Pulmonary artery endothelial cell (primary cell): ENCODE measurements at places on chromosomes 11 and 22. TPM values are rescaled to one million over a fixed set of nuclear protein-coding genes. Genes with fewer than 3 reads are reported as not detected.

GRCh38 chr11:62752994-62753735 is 795 bp downstream of the ZBTB3 start:
- DNase-seq = no peak

GRCh38 chr11:27996066-27996465 is 111.9 kb downstream of the KIF18A start:
- DNase-seq = no peak

DNA sequence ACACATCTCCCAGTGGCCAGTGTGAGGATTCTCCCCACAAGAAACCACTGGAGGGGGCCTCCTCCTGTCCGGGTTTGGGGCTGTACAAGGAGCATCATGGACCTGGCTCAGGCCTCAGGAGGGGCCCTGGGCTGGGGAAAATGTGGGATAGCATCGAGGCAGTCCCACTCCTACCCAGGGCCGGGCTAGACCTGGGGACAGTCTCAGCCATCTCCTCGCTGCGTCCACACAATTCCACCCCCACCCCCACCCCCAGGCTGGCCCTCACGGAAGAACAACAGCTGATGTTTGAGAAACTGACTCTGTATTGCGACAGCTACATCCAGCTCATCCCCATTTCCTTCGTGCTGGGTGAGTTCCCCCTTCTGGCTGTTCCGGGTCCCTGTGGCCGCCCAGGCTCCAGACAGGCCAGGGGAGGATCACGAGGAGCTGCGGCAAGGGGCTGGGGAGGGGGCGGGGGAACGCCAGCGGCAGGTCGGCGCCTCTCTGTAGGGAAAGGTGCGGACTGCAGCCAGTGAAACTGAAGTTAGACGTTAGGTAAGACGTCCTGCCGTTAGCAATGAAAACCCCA is 4.8 kb downstream of the BEST1 start:
- DNase-seq = no peak

GRCh38 chr11:65129649-65130441 is 4.5 kb downstream of the SYVN1 start:
- DNase-seq = no peak

DNA sequence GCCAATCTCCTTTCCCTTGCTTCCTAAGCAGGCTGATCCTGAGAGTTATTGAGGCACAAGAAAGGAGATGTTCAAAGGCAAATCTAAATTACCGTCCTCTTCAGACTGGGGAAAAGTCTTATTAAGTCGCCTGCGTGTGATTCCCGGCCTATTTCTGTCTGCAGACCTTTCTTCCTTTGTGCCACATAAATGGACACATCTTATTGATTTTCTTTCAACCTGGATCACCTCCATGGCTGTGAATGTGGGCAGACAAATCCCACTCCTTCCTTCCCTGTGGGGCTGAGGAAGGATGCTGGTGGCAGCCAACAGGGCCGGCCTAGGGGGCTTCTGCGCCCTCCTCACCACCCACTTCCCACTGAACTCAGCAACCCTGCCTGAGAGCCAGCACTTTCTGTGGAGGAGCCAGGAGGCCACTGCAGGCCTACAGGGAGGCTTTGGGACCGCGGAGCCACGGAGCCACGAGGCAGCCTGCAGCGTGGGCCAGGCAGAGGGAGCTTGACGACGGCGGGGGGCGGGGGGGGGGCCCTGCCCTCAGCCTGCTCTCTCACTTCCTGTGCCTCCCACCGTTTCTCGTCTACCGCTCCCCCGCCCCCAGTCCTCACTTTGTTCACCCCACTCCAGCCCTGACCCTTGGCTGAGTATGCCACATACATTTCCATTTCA is 73.6 kb upstream of the LMO1 start:
- DNase-seq = no peak

GRCh38 chr11:104538313-104538712 is 359.9 kb downstream of the CASP12 start:
- DNase-seq = no peak

OMP gene
- 0.42 TPM in 1 of 2 replicates, not detected in the other for total RNA-seq

OR52I1 gene
- total RNA-seq = not detected in 2 replicates

ADM2 gene
- total RNA-seq = 0.18 and 0.20 TPM in 2 replicates

CLMP gene
- 2.3 and 12.3 TPM in 2 replicates for total RNA-seq

VSIG2 gene
- 0.26 and 0.42 TPM in 2 replicates for total RNA-seq
